NCI-H526 treated with DMSO at 0.1 percent for 48 hours (cell line): ENCODE measurements at places on chromosomes 2 and 18.

DNA sequence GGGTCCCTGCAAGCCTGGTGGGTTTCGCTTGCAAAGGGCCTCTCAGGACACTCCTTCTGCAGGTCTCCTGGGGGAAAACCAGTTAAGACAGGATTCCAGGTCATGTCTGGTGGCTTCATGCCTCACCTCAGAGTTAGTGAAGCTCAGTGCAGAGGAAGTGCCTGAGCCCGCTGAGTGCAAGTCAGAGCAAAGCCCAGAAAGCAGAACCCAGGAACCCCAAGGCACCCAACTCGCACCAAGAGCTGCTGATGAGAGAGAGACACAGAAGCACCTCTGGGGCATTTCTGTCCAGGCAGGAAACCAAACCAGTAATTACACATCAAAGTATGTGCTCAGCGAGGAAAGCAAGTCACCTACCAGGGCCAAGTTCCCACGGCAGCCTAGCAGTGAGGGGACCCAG lies 78.4 kb downstream of the ARHGEF4 start:
- DNase-seq = no peak

GRCh38 chr2:65121-65520 lies 18.8 kb upstream of the FAM110C start:
- DNase-seq = no peak

DNA sequence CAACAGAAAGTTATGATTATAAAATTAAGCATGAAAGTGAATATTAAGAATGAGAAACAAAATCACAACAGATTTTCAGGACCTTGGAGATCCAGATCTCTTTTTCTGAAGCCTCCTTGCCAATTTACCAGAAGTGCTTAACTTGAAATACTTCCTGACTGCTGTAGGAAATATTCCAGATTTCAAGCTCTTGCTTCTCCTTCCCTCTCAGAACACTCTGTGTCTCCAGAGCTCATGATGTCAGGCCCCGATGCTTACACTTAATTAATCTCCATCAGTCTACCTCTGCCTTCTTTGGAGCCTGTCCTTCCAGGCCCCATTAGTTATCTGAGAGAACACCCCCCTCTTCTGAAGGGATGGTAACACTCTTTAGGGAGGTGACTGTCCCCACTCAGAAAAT lies 20.7 kb upstream of the NT5C1B start:
- no peak for DNase-seq

DNA sequence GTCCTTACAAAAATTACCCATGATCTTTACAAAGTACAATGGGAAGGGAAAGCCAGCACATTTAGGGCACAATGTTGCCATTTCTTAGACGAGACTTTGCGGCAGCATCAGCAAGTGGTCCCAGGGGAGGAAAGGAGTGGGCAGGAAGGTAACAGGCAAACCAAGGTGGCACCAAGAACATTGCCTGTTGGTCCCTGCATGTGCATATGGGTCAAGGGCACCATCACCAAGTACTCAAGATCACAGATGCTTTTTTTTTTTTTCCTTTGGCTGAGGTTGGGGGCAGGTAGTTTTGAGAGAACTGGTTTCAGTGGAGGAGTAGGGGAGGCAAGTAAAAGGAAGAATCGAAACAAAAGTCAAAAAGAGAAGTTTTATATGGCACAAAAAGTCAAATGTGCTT lies 752 bp upstream of the CYTIP start:
- no peak for DNase-seq

DNA sequence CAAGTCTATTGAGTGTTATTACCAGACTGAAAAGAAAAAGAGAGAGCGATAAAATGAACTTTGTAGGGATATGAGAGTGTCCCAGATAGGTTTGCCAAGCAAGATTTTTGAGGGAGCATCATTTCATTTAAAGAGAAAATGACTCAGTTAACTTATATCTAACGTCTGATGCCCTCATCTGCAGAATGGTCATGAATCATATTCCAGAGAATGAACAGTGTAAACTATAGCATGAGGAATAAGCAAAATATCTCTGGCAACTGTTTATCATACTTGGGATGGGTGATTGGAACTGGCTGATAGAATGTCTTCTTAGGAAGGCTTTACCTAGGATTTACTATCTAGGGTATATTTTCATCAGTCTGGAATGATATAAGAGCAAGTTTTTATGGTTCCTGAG lies 289.4 kb downstream of the CMPK2 start:
- DNase-seq = no peak

DNA sequence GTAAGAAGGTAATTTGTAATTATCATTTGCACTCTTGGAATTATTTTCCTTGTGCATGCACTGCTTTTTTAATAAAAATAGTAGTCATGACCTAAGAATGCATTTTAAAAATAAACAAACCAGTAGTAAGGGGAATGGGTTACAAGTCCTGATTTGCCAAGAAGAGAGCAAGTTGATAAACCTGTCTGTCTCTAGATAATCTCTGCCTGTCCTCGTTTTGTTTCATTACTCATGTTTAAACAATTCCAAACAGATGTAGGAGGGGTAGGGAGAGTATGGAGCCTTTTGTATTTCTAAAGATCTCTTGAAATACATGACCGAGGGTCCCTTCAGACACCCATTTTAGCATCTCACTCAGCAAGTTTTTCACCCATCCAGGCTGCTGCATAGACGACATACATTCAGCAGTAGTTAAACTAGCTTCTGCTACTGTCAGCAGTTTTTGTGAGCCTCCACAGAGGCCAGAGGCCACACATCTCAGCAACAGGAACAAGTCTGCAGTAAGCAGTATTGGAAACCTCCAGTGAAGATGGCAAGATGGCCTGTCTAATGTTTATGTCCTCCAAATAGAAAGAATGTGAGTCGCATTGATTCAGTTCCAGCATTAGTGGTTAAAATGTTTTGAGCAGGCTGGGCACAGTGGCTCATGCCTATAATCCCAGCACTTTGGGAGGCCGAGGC lies 2.3 kb upstream of the EXOC6B start:
- no peak for DNase-seq

DNA sequence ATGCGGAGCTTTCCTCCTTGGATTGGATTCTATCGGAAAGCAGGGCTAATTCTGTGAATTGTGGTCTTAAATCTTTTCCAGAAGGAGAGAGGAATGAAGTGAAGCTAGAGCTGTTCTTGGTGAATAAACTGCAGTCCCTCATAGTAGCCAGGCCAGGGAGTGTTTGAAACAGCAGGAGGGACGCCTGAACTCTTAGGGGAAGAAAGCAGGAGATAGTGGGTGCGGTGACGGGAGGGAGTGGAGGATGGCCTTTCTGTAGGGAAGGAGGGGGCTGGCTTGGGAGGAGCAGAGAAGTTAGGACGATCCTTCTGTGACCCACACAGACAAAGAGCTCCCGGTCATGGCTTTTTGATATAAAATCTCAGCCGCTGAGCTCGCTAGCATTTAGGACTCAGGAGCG lies 47.5 kb upstream of the KCNF1 start:
- no peak for DNase-seq

DNA sequence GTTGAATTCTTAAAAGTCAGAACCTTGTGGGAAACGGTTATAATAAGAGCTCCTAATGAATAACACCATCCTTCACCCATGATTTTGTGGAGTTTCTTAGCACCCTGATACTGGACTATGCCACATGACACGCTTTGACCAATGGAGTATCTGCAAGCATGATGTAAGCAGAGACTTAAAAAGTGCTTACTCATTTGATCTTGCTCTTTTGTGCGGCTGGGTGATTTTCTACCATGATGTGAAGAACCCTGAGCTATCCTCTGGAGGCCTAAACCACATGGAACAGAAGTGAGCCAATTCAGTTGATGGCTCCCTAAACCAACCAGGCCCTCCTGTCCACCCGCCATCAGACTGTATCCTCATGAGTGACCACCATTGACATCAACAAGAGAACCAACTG lies 70.9 kb downstream of the TCF4 start:
- no peak for DNase-seq

DNA sequence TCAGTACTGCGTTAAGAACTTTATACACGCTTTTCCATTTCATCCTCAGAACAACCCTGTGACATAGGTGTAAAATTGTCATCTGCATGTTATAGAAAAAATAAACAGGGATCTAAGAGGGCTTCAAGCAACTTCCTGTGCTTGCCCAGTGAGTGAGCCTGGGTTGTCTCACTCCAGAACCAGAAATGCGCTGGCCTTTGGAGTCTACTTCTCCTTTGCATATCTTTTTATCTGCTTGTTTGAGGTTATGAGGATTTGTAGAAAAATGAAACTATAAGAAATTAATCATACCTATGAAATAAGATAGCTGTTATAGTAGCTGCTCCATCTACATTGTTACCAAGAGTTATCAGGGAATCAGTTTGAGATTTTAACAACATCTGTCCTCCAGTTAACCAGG lies 55.3 kb upstream of the CABYR start:
- DNase-seq = no peak

DNA sequence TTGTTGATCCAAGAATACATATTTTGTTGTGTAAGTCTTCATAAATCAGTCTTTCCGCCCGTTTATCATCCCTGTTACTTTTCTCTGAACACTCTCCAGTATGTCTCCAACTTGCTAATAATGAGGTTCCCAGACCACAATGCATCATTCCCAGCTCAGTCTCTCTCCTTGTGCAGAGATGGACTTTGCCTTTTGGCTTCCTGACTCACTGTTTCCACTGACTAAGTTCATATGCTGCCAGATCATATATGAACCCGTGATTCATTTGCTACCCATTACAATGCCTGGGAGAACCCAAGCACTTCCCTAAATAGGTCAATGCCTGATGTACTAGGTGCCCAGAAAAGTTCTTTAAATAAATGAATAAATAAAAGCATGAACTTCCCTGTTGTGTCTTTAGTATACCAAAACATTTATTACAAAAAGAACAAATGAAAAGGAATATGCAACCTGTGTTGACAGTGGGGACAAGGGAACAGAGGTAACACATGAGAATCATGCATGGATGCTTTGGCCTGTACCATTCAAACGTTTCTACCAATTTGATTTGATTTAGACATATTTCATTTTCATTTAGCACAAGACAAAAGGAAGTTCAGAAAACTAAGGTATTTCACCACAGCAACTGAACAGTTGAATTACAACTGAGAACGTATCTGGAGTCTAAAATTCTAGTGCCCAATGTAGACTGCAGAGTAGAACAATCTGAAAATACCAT lies 215.4 kb upstream of the HNRNPA3 start:
- DNase-seq = no peak

- no peak for DNase-seq
These were observed 7.9 kb downstream of the PCBP1 start for GRCh38 chr2:70094978-70095719.

GRCh38 chr18:8773980-8774379 lies 68.6 kb downstream of the MTCL1 start:
- no peak for DNase-seq
